ENCODE measurements at places on chromosomes 3 and 15. TPM values are rescaled to one million over a fixed set of nuclear protein-coding genes. Genes with fewer than 3 reads are reported as not detected.

DNA sequence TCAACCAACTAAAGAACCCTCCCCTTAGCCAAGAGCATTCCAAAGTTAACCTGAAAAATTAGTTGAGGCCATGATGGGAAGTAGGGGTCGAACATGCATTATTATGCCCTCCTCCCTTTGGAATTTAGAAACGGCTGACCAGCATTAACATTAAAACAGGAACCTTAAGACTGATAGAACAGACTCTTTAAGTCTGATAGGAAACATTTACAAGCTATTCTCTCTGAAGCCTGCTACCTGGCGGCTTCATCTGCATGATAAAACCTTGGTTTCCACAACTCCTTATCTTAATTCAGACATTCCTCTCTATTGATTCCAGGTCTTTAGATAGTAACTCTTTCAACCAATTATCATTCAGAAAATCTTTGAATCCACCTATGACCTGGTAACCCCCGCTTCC lies 331.0 kb downstream of the CGGBP1 start:
- no peak overlapping the region for H3K27ac ChIP-seq
- DNase-seq = no peak
- H3K4me1 ChIP-seq = no peaks in the 10 kb centered on the region
- no peak overlapping the region for H3K4me3 ChIP-seq

- no peaks in the 10 kb centered on the region for H3K4me1 ChIP-seq
- DNase-seq = no peak
- H3K36me3 ChIP-seq = no peaks in the 10 kb centered on the region
- H3K27ac ChIP-seq = no peak overlapping the region
Measured at GRCh38 chr3:21738283-21738682, 12.7 kb downstream of the ZNF385D start.

DNA sequence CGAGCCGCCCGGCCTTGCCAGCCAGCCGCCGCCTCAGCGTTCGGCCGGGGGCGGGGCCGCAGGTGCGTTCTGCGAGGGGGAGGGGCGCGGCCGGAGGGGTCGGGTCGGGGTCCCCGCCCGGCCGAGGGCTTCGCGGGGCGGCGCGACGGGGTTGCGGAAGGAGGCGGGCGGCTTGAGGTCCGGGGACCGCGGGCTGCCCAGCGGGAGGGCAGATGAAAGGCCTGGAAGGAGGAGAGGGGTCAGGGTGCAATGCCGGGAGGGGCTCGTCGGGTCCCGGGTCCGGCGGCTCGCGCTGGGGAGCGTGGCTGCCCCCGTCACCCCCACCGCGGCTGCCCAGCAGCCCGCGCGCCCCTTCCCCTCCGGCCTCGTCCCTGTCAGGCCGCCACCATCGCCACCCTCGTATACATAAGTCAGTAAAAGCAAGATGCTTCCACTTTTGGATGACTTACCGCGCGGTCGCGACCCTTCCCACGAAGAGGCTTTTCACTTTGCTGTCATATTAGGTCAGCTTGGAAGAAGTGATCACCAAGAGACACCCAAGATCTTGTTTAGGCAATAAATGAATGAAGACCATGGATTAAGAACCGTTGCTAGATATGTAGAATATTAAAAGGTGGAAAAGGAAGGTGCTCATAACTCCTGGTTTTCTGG lies 620 bp upstream of the ANP32A start:
- DNase-seq = no peak
- H3K4me1 ChIP-seq = peaks cover 5% of the 10 kb centered on the region
- peak overlapping the region; percentile 22 for H3K27ac ChIP-seq
- peak overlapping the region; percentile 78 for H3K4me3 ChIP-seq

GRCh38 chr3:151386056-151386455 lies 1.5 kb upstream of the P2RY12 start:
- no peaks in the 10 kb centered on the region for H3K27me3 ChIP-seq
- no peaks in the 10 kb centered on the region for H3K36me3 ChIP-seq
- no peaks in the 10 kb centered on the region for H3K4me1 ChIP-seq
- no peak overlapping the region for H3K27ac ChIP-seq

- H3K27me3 ChIP-seq = no peaks in the 10 kb centered on the region
- peaks cover 5% of the 10 kb centered on the region for H3K4me1 ChIP-seq
- H3K4me3 ChIP-seq = no peak overlapping the region
- no peaks in the 10 kb centered on the region for H3K36me3 ChIP-seq
- H3K27ac ChIP-seq = no peak overlapping the region
- DNase-seq = peak; percentile 58
Measured at GRCh38 chr3:101381809-101382208, 61.4 kb upstream of the IMPG2 start.

DNA sequence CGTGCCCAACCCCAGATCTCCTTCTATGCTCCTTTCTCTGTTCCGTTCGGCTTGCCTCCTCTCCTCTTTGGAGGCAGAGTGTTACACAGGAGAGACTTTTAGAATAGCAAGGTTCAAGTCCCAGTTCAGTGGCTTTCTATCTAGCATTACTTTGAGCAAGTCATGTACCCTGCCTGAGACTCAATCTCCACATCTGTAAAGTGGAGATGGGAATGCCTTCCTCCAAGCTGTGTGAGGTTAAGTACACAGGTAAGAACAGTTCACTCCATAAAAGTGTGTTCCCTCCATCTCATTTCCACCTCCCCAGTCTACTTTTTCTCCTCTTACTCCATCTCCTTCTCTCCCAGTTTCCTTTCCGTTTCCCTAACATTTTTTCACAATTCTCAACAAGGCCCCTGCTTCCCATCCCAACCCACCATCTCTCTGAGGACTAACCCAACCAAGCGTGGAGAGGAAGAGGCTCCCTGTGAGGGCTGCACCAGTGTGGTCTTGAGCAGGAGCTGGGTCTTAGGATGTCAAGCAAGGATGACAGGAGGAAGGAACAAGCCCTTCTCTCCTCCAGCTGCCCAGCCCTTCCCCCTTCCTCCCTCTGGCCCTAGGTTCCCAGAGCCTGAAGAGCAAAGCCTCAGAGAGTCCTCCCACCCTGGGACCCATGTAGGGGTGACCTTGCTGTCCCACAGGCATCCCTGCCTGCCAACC lies 6.4 kb downstream of the ATP8B4 start:
- H3K4me3 ChIP-seq = no peak overlapping the region
- DNase-seq = no peak
- H3K4me1 ChIP-seq = no peaks in the 10 kb centered on the region
- H3K27ac ChIP-seq = no peak overlapping the region

- no peak for DNase-seq
- H3K4me3 ChIP-seq = no peak overlapping the region
- no peaks in the 10 kb centered on the region for H3K27me3 ChIP-seq
- H3K27ac ChIP-seq = no peak overlapping the region
- H3K4me1 ChIP-seq = no peaks in the 10 kb centered on the region
Measured at GRCh38 chr3:80470433-80470832, 702.6 kb upstream of the ROBO1 start.

DNA sequence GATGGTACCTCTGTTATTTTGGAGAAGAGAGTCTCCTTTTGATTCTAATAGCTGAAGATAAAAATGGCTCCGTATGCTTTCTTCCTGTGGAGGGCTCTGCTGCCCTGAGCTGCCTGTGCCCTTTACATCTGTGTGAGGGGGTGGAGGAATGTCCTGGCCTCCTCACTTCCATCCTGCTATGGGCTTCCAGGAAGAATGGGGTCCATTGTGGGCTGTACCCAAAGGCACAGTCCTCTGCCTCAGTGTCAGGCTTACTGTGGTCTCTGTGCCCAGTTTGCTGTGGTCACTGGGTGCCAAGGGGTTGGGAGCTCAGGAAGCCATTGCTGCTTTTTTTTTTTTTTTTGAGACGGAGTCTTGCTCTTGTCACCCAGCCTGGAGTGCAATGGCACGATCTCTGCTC lies 14.4 kb downstream of the DAG1 start:
- H3K27me3 ChIP-seq = no peaks in the 10 kb centered on the region
- H3K4me1 ChIP-seq = peaks cover 5% of the 10 kb centered on the region
- H3K27ac ChIP-seq = no peak overlapping the region
- DNase-seq = no peak
- no peak overlapping the region for H3K4me3 ChIP-seq

GRCh38 chr15:31458596-31459399 lies 132.2 kb downstream of the KLF13 start:
- peak; percentile 37 for DNase-seq
- H3K4me1 ChIP-seq = peaks cover 4% of the 10 kb centered on the region
- H3K4me3 ChIP-seq = no peak overlapping the region
- no peaks in the 10 kb centered on the region for H3K36me3 ChIP-seq

DNA sequence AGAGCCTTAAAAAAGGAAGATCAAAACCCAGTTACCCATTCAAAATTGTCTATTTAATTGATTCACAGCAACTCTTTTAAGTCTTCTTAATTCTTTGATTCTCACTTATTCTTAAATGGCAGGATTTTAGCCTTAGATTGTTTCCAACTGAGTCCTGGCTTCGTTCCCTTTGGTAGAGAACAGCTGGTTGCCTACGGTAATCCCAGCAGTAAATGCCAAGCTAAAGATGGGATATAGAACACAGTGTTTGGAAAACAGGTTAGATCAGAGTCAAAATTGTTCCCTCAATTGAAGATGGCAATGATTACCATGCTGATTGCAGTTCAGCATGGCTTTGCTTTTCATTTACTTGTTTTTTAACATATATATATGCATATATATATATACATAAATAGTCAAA lies 300.9 kb downstream of the PYDC2 start:
- H3K4me1 ChIP-seq = no peaks in the 10 kb centered on the region
- no peaks in the 10 kb centered on the region for H3K36me3 ChIP-seq
- H3K4me3 ChIP-seq = no peak overlapping the region
- no peaks in the 10 kb centered on the region for H3K27me3 ChIP-seq

GRCh38 chr3:43104660-43105595 lies 951 bp downstream of the POMGNT2 start:
- peak overlapping the region; percentile 14 for H3K4me3 ChIP-seq
- DNase-seq = no peak
- peaks cover 3% of the 10 kb centered on the region for H3K4me1 ChIP-seq
- H3K36me3 ChIP-seq = no peaks in the 10 kb centered on the region

GRCh38 chr3:184229394-184230080 lies at the start of gene VWA5B2:
TSS of gene VWA5B2 (plus strand) at chr3:184229585. CDS start at chr3:184230529, 944 bp downstream.
- peaks cover 64% of the 10 kb centered on the region for H3K27me3 ChIP-seq
- H3K27ac ChIP-seq = no peak within 1 kb of the TSS
- DNase-seq = peak; percentile 18
- H3K4me1 ChIP-seq = no peaks in the 10 kb centered on the region

- H3K36me3 ChIP-seq = no peaks in the 10 kb centered on the region
- no peak overlapping the region for H3K27ac ChIP-seq
- H3K4me3 ChIP-seq = no peak overlapping the region
Measured at GRCh38 chr3:74067296-74067695, 442.6 kb upstream of the PDZRN3 start.

GRCh38 chr3:173510565-173510964 lies 113.0 kb downstream of the NLGN1 start:
- no peaks in the 10 kb centered on the region for H3K36me3 ChIP-seq
- no peak overlapping the region for H3K27ac ChIP-seq
- DNase-seq = no peak
- H3K4me3 ChIP-seq = no peak overlapping the region

DNA sequence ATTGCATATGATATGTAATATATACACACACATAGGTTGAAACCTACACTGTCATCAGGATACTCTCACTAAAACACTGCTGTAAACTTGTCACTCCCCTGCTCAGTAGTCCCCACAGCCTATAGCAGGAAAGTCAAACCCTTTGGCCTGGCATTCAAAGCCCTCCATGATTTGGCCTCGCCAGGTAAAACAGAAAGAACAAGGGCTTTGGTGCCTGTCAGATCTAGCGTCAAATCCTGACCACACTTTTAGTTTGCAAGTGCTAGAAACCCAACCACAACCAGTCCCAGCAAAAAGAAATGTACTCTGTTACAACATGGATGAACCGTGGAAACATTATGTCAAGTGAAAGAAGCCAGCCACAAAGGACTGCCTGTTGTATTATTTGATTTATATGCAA lies 11.4 kb downstream of the CRABP1 start:
- H3K27me3 ChIP-seq = peaks cover 25% of the 10 kb centered on the region
- no peak overlapping the region for H3K27ac ChIP-seq
- no peak for DNase-seq
- no peak overlapping the region for H3K4me3 ChIP-seq

DNA sequence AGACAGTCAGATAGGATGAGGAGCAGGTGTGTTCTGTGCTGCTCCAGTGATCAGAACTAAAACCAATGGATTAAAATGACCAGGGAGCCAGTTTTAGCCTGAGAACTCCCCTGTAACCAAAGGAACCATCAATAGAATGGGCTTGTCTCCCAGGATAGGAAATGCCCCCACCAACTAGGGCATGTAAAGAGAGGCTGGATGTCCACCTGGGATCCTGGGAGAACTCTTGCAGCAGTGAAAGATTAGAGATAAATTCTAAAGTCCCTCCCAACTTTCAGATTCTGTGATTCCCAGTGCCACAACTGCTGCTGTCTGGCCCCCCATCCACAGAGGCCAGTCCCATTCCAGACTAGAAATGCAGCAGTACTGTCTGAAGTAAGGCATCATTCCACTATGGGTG lies 33.8 kb downstream of the HDC start:
- no peak overlapping the region for H3K27ac ChIP-seq
- DNase-seq = no peak
- peaks cover 1% of the 10 kb centered on the region for H3K4me1 ChIP-seq
- H3K36me3 ChIP-seq = no peaks in the 10 kb centered on the region

- no peaks in the 10 kb centered on the region for H3K4me1 ChIP-seq
- H3K27ac ChIP-seq = no peak overlapping the region
- H3K36me3 ChIP-seq = no peaks in the 10 kb centered on the region
- no peak overlapping the region for H3K4me3 ChIP-seq
- H3K27me3 ChIP-seq = peaks cover 16% of the 10 kb centered on the region
Measured at GRCh38 chr15:69685512-69686452, 233.2 kb downstream of the RPLP1 start.

DNA sequence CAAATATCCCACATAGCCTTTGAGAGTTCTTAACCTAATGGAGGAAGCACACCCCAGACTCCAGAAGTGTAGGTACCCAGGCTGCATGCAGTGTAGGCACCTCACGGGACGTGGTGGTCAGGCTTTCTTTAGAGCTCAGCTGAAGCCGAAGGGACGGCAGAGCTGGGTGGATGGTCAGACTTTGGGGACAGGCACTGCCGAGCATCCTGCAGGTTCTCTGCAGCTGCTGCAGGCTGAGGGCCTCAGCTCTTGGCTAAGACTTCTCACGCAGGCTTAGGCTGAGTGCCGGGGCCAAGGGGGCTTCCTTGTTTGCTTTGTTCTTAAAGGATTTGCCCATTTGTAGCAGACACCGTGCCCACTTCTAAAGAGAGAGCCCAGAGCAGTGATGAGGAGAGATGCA lies 177.0 kb downstream of the RAB11A start:
- no peaks in the 10 kb centered on the region for H3K4me1 ChIP-seq
- H3K27ac ChIP-seq = no peak overlapping the region
- no peak overlapping the region for H3K4me3 ChIP-seq
- H3K36me3 ChIP-seq = no peaks in the 10 kb centered on the region
- peaks cover 38% of the 10 kb centered on the region for H3K27me3 ChIP-seq
- no peak for DNase-seq

- H3K4me3 ChIP-seq = peak overlapping the region; percentile 93
- peaks cover 9% of the 10 kb centered on the region for H3K4me1 ChIP-seq
- H3K36me3 ChIP-seq = no peaks in the 10 kb centered on the region
Measured at GRCh38 chr15:34584330-34584668, 848 bp upstream of the GOLGA8B start.

The CCR9 gene
- polyA plus RNA-seq = not detected

The TGM5 gene
- polyA plus RNA-seq = not detected

The INSYN1 gene
- polyA plus RNA-seq = 0.49 TPM

The CDC25A gene
- 4.2 TPM for polyA plus RNA-seq

The SNTN gene
- not detected for polyA plus RNA-seq

The LRRC2 gene
- 2.9 TPM for polyA plus RNA-seq

The ARL14 gene
- not detected for polyA plus RNA-seq

The LYZL4 gene
- polyA plus RNA-seq = not detected

The ZMYND10 gene
- polyA plus RNA-seq = 1.1 TPM

The AGTR1 gene
- 2.2 TPM for polyA plus RNA-seq

The BLM gene
- 2.5 TPM for polyA plus RNA-seq

The CAND2 gene
- polyA plus RNA-seq = 4.9 TPM

The CAPN3 gene
- polyA plus RNA-seq = 1.1 TPM

The DUOXA2 gene
- not detected for polyA plus RNA-seq

The ABCF3 gene
- 59.2 TPM for polyA plus RNA-seq
